ENCODE measurements at places on chromosomes 1 and 21.

- no peak overlapping the region for H3K27ac ChIP-seq
- H3K4me3 ChIP-seq = no peak overlapping the region
- no peaks in the 10 kb centered on the region for H3K4me1 ChIP-seq
- DNase-seq = no peak
- H3K36me3 ChIP-seq = no peaks in the 10 kb centered on the region
Measured at GRCh38 chr1:239886266-239886665, 205.4 kb upstream of the FMN2 start.

DNA sequence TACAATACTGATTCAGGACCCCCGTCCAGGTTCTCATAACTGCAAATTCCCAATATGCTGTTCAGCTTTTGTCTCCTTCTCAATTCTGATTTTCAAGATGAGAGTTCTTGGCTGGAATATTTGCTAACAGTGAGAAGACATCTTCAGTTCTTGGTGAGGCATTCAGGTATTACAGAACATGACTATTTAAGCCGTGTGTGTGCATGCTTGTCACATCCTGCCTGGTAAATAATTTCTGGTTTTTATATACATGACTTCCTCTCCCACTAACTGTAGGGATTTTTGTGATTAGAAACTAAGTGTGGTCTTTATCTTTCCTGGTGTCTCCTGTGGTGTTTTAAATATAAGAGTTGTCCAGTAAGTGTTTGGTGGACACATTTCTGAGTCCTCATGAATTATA is 10.2 kb upstream of the SLC19A2 start:
- no peak overlapping the region for H3K4me3 ChIP-seq
- H3K4me1 ChIP-seq = no peaks in the 10 kb centered on the region
- no peaks in the 10 kb centered on the region for H3K27me3 ChIP-seq
- no peaks in the 10 kb centered on the region for H3K36me3 ChIP-seq
- DNase-seq = no peak

- no peaks in the 10 kb centered on the region for H3K36me3 ChIP-seq
- no peak for DNase-seq
- no peaks in the 10 kb centered on the region for H3K27me3 ChIP-seq
- H3K4me3 ChIP-seq = no peak overlapping the region
- H3K27ac ChIP-seq = no peak overlapping the region
Measured at GRCh38 chr1:48697066-48697707, 79.5 kb downstream of the BEND5 start.

- H3K36me3 ChIP-seq = no peaks in the 10 kb centered on the region
- H3K27ac ChIP-seq = no peak overlapping the region
- H3K4me1 ChIP-seq = peaks cover 19% of the 10 kb centered on the region
- H3K27me3 ChIP-seq = no peaks in the 10 kb centered on the region
- DNase-seq = no peak
- H3K4me3 ChIP-seq = no peak overlapping the region
Measured at GRCh38 chr1:206498685-206499084, 8.6 kb upstream of the RASSF5 start.

- H3K4me1 ChIP-seq = peaks cover 12% of the 10 kb centered on the region
- DNase-seq = no peak
- H3K27me3 ChIP-seq = no peaks in the 10 kb centered on the region
- no peak overlapping the region for H3K4me3 ChIP-seq
- peak overlapping the region; percentile 90 for H3K27ac ChIP-seq
Measured at GRCh38 chr1:232307296-232308017, 322.5 kb downstream of the SIPA1L2 start.

DNA sequence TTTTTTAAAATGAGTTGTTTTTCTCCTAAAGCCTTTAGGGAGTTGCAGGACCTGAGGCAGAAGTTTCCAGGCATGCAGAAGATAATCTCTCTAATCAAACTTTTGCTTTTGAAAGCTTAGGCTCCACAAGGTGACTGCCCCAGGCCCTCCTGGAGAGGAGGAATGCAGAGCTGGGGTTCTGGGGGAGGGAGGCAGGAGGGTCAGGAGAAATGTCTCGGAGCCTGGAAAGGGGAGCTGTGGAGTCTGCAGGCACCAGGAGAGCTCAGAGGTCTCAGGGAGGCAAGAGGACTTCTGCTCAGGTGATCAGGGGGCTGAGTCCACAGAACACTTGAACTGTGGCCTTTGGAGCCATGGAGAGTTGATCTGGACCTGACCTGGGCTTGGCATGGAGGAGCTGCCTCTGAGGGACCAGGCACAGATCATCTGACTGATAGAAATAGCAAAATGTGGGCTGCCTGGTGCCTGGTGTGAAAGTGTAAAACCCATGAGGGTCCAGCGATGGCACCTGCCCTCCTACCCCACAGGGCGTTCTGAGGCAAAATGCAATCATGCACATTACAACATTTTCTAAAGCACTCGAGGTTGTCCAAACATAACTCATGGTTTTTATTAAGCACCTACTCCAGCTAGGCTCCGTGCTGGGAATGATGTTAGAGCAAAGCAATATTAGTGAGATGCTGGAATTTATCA is 10.0 kb upstream of the ABCG1 start:
- no peak overlapping the region for H3K27ac ChIP-seq
- H3K36me3 ChIP-seq = no peaks in the 10 kb centered on the region
- H3K4me1 ChIP-seq = no peaks in the 10 kb centered on the region
- no peak overlapping the region for H3K4me3 ChIP-seq
- DNase-seq = no peak
